CD4-positive, alpha-beta T cell (primary cell): ENCODE measurements at places on chromosomes 12 and 14.

GRCh38 chr12:101267111-101267510 lies 12.8 kb upstream of the UTP20 start:
- no peak for DNase-seq

DNA sequence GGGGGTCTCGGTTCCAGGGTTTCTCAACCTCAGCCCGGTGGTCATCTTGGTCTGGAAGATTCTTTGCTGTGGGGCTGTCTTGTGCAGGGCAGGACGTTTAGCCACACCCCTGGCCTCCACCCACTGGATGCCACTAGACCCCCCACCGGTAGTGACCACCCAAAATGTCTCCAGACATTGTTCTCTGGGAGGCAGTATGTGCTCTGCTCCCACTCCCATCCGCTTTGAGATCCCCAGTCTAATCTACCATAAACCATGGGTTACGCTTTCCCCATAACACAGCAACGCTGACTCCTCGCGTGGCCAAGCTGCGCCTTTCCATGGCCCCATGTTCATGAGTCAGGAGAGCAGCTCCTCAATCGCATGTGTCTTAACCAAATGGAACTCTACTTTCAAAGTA lies 155.8 kb downstream of the RIMBP2 start:
- no peak for DNase-seq

GRCh38 chr14:71855399-71856036 lies 76.7 kb upstream of the RGS6 start:
- DNase-seq: peak; percentile 26

GRCh38 chr12:91632042-91632786 lies 449.6 kb upstream of the DCN start:
- no peak for DNase-seq

DNA sequence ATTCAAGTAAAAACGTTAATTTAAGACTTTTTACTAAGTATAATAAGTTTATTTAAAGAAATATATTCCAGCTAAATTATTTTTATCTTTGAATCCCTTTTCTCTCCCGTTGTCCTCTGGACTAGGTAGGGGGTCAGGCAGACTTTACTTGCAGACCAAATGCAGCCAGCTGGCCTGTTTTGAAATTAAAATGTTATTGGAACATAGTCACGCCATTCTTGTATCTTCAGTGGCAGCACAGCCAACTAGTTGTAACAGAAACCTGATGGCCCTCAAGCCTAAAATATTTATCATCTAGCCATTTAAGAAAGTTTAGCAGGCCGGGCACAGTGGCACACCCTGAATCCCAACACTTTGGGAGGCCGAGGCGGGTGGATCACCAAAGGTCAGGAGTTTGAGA lies 52.7 kb downstream of the BCAT1 start:
- DNase-seq: no peak

GRCh38 chr12:121812320-121812871 lies 8.6 kb downstream of the SETD1B start:
- DNase-seq: no peak

GRCh38 chr12:125434936-125435443 lies 369.8 kb downstream of the AACS start:
- no peak for DNase-seq

- DNase-seq: no peak
These were observed 134.4 kb upstream of the SOX5 start for GRCh38 chr12:24083838-24084237.

DNA sequence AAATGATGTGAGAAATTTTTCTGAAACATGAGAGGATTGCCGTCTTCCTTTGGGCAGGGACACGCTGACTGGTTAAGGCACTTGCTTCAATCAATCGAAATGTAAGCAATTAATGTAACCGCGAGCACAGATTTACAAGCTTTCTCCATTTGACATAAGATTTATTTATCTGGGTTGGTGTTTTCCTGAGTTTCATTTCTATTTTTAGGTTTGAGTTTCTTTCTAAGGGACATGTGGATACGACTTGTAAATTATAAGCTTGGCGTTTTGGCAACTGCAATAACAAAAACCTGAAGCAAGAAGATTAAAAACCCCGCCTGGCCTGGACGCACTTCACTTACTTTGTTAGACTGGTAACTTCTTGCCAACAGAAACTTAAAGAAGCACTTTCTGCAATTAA lies 20.3 kb upstream of the SINHCAF start:
- no peak for DNase-seq

GRCh38 chr12:132363661-132364347 lies 34.4 kb upstream of the GALNT9 start:
- no peak for DNase-seq

GRCh38 chr14:26427097-26427496 lies 170.7 kb downstream of the NOVA1 start:
- no peak for DNase-seq

DNA sequence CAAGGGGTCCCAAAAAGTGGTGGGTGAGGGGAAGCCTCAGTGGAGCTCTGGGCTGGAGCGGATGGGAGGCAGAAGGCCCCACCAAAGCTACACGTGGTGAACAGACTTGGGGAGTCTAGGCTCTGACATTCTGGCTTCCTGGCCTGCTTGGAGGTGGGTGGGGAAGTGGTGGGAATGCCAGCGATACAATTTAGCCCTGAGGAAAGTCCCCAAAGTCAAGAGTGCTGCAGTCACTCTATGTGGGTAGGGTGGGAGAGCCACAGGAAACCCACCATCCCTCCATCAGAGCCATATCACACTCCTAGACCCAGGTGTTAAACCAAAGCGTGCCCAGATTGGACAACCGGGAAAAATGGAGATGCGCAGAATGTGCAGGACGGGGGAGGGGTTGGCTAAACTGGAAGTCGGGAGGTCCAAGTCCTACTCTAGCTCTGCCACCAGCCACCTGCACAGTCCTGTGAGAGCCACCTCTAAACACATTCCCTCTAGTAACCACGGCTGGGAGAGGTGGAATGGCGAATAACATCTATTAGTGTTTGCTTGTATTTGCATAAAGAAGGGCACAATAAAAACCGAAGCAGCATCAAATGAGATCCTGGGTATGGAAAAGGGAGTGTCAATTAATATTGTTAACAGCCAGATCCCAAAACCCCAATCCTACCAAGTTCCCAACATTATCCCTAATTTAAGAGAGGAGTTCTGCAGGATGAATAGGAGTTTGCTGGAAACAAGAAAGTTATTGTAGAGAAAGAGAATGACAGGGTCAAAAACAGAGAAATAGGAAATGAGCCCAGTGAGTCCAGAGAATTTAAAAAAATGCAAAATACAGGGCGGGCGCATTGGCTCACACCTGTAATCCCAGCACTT lies 14.0 kb upstream of the CD9 start:
- no peak for DNase-seq

- DNase-seq: no peak
These were observed 32.7 kb upstream of the SDR39U1 start for GRCh38 chr14:24475261-24475660.

DNA sequence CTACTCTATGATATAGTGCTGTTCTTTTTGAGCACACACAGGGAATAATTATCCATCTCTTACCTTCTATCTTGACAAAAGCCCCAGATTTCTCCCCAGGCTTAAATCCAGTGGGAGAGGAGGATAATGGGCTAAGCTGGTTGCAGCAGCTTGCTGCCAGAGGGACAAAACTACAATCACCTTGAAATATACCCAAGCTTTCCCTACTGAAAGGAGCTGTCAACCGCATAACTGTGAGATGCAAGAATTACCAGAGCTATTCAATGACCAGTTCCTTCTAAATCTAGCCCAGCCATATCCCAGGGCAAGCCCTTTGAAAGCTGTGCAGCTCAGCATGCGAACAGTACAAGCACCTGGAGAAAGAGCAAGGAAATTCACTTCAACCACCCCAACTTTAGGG lies 943 bp upstream of the MGAT4C start:
- DNase-seq: no peak

GRCh38 chr14:24135834-24136683 lies at the start of gene PSME1:
TSS of gene PSME1 (plus strand) at chr14:24136194. CDS start at chr14:24136263, 69 bp downstream.
- peak; percentile 94 for DNase-seq

- DNase-seq: no peak
These were observed 205.0 kb downstream of the ADAMTS20 start for GRCh38 chr12:43347026-43347425.

DNA sequence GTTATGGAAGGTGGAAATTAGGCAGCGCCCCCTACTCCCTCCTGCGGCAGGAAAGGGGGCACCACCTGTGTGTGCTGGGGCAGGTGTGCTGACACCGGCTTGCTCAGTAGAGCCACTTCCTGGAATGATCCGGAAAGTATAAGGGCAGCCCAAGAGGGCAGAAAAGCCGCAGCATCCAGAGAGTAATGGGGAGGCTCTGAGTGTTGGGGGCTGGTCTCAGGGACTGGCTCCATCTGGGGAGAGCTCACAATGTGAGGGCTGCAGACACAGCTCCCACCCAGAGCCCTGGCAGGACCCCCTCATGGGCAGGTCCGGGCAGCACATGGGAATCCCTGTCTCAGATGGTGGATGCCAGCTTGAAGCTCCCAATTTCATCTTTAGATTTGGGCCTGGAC lies 187.6 kb upstream of the C14orf180 start:
- no peak for DNase-seq

DNA sequence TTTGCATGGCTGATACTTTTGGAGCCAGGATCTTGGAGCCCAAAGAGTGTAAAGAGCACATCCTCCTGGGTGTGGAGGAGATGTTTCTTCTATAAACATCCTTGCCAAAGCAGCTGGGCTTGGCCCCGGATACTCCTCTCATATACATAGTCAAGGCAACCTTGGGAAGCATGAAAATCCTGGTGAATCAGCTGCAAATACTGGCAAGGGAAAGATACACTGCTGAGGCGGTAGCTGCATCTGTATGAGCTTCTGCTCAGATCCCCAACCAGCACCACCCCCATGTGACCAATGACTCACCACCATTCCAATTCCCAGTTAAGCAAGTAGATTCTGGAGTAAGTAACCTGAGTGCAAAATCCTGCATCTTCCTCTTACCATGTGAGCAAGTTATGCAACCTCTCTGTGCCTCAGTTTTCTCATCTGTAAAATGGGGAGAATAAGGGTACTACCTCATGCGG lies 567.4 kb downstream of the MED13L start:
- DNase-seq: no peak

- no peak for DNase-seq
These were observed 541.7 kb downstream of the SLC16A7 start for GRCh38 chr12:60137513-60137912.

GRCh38 chr12:11978726-11979384 lies 91.9 kb upstream of the BCL2L14 start:
- no peak for DNase-seq

DNA sequence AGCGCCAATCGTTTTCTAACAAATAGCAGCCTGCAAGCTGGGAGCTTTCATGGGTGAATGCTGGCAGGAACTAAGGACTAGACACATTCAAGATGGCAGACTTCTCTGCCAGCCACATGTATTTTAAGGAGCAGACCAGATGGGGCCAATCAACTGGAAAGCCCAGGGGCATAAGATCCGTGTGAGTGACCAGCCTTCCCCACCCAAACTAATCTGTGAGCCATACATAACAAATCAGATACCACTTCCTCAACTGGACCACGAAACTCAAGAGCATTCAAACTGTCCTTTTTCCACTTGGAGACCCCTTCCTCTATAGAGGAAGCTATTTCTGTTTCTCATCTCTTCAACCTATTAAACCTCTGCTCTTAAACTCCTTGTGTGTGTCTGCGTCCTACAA lies 9.7 kb downstream of the TCL1B start:
- no peak for DNase-seq

GRCh38 chr12:73678335-73678734 lies 859.3 kb upstream of the ATXN7L3B start:
- no peak for DNase-seq

- DNase-seq: no peak
These were observed 211.7 kb downstream of the TMTC2 start for GRCh38 chr12:82898441-82898840.

- no peak for DNase-seq
These were observed 484.7 kb downstream of the LRIG3 start for GRCh38 chr12:58435647-58436046.

- DNase-seq: no peak
These were observed 474 bp upstream of the CIT start for GRCh38 chr12:119877639-119877948.

GRCh38 chr14:61673305-61673704 lies 22.0 kb upstream of the HIF1A start:
- no peak for DNase-seq
